ENCODE measurements at places on chromosomes 11 and 22.

DNA sequence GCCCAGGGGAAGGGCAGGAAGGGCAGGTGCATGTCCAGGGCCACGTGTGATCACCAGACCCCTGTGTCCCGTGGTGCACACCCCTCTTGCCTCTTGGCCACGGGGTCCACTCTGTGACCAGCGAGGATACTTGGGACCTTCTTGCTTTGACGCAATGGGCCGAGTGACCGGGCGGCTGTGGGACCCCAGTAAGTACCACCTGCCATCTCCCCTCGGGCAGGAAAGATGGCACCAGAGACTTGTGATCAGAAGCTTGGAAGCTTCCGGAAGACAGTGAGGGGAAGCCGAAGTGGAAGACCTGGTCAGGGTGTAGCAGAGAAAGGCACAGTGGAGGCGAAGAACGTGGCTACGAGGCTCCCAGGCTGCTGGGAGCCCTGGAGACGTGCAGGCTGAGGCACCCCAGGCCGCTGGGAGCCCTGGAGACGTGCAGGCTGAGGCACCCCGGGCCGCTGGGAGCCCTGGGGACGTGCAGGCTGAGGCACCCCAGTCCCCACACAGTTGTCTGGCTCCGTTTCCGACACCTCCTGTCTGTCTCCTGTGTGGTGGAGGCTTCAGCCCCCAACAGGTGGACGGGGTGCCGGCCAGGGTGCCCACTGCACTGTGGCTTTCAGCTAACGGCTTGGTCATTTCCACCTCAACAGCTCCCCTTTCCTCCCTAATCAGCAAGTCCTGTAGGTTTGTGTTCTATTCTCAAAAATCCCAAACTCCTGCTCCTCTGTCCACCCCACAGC, 663.5 kb downstream of the BRD1 start:
- no peak for DNase-seq

DNA sequence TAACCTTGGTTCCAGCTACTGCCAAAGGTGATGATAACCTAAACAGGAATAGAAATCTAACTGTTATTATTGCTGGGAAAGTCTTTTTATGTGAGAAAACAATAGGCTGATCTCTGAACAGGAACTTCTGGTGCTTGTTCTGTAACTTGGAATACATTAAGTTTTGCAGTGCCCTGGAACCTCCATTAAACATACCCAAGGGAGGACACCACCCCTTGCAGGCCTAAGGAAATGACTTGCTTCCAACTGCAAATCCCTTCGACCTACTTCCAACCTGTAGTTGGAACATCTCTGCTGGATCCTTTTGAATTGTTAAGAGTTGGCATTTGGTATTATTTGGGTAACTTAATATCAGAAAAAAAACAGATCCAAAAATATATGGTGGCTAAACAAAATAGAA, 188.4 kb upstream of the API5 start:
- DNase-seq = no peak

DNA sequence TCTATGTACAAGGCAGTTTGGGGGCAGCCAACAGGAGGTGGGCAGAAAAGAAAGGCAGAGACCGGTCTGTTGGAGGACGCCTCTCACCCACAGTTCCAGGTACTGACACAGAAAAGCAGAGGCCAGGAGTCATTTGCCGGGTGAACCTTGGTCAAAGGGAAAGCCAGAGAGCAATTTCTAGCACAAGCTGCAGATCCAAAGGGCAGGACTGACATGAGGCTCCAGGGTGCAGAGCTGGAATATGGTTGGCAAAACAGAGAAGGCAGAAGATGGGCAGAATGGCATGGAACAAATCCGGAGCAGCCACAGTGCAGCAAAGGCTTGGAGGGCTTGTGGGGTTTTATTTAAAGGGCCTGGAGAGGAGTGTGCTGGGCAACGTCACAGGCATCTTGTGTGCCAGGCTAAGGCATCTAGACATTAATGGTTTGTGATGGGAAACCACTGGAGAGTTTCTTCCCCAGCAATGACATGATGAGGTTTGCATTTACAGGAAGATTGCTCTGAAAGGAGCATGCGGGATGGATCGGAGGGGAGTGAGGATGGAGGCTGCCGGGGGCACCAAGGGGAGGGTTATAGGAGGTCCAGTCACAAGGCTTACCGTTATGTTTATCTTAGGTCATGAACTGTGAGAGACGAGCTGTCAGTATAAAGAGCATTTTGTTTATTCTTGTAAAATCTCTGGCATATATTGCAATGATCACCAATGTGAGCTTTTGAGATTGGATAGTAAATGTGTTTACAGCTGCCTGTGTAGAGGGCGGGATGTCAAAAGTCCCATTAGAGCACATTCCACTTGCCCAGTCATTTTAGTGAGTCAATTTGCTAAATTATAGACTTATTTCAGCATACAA, 5.7 kb upstream of the MMP20 start:
- DNase-seq = no peak

DNA sequence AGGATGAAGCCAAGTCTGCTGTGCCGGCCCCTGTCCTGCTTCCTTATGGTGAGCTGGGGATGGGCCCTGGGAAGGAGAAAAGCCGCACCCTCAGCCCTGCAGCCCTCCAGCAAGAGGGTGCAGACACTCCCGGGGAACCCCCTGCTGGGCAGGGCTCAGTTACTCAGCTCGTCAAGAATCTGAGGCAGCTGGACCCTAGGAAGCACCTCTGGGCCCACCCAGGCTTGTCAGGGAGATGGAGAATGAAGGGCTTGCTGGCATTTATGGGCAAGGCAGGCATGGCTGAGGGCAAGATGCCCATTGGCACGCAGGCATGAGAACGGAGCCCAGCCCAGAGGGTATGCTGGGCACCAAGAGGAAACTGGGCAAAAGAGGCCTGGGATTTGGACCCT, 12.9 kb downstream of the RELT start:
- no peak for DNase-seq

DNA sequence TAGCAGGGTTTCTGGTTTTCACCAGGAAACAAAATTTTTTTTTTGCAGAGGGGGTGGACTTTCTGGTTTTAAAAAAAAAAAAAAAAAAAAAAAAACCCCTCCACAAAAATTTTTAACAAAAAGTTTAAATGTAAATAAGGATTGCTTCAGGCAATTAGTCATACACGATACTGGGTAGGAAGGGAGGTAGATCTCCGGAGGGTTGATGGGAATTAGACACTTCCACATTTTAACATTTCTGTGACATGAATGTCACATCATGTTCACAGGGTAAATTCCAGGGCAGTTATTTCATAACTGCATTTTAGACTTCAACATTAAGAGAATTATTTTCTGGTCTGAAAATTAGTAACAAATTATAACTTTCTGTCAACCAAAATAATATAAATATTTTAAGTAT, 15.9 kb downstream of the NUP98 start:
- no peak for DNase-seq

GRCh38 chr11:48109046-48109666, 107.5 kb upstream of the OR4B1 start:
- no peak for DNase-seq

DNA sequence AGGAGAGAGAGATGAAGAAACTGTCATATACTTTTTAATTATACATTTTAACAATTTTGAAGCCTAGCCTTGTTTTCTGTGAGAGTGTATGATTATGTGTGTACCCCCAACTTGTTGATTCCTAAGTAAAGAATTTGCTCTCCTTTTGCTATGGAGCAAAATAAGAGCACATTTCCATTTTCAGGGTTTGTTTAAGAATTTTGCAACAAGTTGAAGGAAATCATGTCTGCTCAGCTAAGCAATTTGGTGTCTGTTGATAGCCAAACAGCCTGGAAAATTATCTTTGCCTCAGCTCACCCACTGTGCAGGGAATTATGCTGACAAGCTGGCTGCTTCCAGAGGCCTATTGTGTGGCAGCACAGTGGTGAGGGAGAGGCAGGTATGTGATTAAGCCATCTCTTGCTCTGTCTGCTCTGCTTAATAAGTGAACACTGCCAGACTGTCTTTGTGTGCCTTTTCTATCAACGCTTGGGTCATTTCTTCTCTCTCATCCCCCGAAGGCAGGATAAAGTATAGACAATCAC, 135.1 kb upstream of the TTC12 start:
- DNase-seq = no peak

GRCh38 chr11:119886667-119887230, 157.7 kb upstream of the NECTIN1 start:
- no peak for DNase-seq

DNA sequence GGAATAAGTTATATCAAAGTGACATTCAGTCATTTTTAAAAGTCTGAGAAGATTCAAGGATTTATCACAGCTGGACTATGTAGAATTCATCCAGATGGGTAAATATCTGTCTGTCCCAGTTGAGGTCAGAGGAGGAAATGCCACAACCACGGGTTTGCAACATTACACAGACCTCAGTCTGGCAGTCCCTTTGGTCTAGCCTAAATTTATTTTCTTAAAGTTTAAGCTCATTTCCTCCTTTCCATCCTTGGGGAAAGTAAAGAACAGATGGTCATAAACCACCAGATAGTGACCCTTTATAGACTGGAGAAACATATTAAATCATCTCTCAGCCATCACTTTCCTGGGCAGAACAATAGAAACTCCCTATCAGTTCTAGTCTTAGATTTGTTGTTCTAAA, 238.4 kb upstream of the DDI1 start:
- no peak for DNase-seq

DNA sequence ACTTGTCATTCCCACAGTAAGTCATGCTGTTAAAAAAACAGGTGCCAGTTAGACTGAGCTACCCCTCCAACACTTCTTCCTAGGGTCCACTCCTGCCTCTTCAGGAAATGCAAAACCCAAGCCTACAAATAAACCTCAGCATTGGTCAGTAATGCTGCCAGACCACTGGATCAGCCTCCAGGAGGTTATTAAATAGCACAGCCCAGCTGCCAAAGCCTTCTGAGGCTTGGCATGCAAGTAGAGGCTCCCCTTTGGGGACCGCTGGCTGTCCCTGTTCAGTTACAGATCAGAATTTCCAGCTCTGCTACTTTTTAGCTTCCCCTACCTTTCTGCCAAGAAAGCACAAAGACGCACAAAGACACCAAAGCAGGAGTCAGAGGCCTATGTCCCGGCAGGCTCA, 33.3 kb downstream of the ABTB2 start:
- DNase-seq = no peak

- DNase-seq = no peak
Measured at GRCh38 chr11:117796872-117797529, at the start of gene DSCAML1. Gene DSCAML1 (minus strand): TSS chr11:117797216. CDS start chr11:117797079, 137 bp downstream.

DNA sequence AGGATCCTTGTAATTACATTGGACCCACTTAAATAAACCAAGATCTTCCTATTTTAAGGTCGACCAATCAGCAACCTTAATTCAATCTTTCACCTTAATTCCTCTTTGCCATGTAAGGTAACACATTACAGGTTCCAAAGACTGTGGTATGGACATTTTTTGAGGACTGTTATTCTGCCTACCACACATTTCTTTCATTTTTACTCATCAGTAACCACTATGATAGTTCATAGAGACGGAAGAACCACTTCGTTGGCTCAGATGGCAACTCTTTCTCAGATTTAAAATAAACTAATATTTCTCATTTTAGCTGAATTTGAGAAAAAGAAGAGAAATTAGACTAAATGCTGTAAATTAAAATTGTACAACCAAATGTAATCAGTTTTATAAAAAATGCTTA, 96.3 kb downstream of the PAX6 start:
- no peak for DNase-seq

DNA sequence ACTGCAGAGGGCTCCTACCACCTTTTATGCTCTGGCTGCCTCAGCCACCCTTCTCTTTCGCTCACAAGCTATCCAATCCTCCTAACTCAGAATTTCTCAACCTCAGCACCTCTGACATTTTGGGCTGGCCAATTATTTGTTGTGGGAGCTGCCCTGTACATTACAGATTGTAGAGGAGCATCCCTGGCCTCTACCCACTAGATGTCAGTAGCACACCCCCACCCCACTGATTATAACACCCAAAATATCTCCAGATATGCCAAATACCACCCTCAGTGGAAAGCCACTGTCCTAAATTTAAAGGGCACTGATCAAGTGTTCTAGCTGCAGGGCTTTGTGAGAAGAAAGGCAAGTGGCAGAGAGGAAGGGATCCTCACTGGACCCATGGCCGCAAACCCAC, 443.1 kb downstream of the SOX6 start:
- DNase-seq = no peak

DNA sequence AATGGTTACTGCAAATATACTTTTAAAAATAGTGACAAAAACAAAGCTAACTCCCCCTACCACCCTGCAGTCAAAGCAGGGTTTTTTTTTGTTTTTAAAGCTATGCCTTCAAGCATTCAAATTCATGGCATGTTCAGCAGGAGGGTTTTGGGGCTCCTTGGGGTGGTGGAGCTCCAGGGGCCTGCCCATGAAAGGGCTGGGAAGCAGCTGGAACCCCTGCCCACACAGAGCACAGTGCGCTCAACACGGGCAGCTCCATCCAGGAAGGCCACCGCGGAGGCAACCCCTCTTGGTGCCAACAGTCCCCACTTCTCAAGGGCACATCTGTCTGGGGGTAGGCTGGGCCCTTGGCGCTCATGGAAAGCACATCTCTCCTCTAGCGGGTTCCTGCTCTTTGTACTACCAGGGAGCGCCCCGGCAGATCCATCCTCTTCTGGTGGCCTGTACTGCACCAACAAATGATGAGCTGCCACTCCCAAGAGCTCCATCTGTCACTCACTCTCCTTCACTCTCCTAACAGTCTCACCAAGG, 16.6 kb upstream of the PHLDA2 start:
- DNase-seq = no peak

DNA sequence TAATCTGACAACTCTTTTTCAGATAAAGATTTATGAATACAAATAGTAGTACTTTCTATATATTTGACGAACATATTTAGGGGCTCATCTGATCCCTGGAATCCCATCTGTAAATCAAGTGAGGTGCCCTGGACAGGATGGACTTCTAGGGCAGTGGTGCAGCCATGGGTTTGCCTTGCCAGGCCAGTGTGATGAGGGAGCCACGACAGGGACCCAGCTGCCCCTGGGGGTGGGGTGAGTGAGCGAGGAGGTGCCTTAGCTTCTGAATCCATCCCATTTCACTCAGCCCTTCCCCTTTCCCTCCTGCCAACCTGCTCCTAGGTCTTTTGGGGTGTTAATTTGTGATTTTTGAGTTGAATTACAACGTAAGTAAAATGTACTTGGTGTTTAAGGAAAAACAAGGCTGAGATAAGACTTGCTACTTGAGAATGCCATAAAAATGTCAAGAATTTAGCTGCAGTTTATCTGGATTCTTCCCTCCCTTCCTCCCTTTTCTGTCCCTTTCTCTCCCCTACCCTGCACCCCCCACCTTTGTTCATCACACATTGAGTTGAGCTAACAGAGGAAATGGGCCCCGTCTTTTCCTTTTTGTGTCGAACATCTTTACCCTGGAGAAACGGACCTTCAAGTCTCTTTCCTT, 60.8 kb downstream of the PPFIBP2 start:
- DNase-seq = no peak

- DNase-seq = peak; percentile 57
Measured at GRCh38 chr11:119024430-119025098, 6.0 kb downstream of the TRAPPC4 start.

DNA sequence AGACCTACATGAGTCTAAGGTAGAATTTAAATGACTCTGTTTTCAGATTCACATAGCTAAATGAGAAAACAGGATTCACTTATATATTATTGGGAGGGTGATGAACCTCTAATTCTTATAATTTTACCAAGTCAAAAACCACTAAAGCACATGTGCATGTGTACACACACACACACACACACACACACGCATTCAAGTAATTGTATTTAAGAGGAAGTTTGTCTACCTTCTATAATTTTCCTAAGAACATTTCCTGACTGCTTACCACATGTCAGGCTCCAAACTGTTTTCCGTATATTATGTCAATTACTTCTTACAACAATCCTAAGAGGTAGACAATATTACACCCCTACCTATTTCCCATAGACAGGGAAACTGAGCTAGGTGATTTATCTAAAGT, 6.7 kb downstream of the RNF141 start:
- no peak for DNase-seq

GRCh38 chr11:44575962-44576361, 10.5 kb downstream of the CD82 start:
- DNase-seq = no peak

- DNase-seq = no peak
Measured at GRCh38 chr11:102551169-102551781, 20.7 kb upstream of the MMP7 start.

All from sigmoid colon (tissue), 7 donors.